Stimulated activated CD4-positive, alpha-beta T cell treated with anti-CD3 and anti-CD28 coated beads, Interleukin-4, amount 100 ng/mL, for 24 hours (primary cell): ENCODE measurements at places on chromosomes 13 and 19.

- no peak for DNase-seq
Observed at GRCh38 chr13:60467098-60467497, 70.1 kb downstream of the TDRD3 start.

GRCh38 chr19:33582914-33583313 lies 38.8 kb upstream of the CHST8 start:
- no peak for DNase-seq

DNA sequence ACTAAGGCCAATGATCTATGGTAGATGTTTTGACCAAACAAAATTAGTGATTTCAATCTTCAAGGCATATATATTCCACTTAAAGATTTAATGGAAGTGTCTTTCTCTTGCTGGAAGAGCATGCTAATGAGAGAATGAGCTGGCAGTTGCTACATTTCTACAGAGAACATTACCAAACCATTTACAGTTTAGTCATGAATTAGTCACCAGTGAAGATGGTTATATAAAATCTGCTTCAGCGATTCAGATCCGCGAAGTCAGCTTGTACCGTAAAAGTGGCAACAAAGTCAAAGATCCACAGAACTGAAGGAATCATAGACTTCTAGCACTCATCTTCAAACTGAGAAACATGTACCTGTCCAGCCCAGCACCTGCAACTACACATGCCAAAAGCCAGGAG lies 156.3 kb downstream of the SLITRK5 start:
- DNase-seq, result no peak

DNA sequence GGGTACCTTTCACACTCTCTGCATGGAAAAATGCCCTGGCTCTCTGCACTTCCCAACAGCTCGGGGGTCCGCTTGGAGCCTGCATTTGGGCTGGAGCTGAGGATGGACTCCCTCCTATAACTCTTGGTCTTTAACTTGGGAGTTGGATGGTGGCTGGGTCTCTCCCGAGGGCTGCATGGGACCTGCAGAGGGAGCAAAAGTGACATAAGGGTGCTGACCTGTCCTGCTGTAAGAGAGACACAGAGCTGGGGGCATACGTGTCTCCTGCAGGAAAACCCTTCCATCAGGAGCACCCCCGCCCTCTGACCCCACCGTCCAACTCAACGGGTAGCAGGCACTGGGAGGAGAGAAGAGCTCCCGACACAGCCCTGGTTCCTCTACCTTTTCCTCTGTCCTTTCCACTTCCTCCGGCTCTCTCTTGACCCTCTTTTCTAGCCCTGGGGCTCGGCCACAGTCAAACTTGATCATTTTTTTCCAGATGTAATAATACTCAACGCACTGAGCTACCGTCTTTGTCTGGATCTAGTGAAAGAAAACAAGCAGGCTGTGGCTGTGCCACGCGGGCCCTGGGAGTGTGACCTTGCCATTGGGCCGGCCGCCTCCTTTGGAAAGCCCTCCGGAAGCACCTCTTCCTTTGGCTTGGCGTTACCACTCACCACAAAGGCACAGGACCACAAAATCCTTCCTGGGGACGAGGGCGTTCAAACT lies 6.8 kb upstream of the NAPA start:
- DNase-seq, result no peak

DNA sequence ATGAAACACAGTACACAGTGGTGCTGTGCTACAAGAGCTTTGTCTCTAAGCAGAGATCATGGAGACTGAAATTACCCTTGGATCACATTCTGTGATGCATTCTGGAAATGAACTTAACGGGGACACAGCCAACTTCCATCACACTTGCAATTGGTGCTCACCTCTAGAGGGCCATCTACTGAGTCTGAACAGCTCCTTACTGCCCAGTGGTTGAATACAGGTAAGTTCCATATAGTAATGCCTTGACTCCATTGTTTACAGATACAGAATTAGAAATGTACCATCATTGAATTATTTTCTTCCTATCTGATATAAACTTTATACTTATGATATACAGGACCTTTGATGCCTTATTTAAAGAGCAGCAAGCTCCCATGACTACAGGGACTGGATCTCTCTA lies 686.4 kb downstream of the PCDH9 start:
- no peak for DNase-seq

GRCh38 chr19:6737873-6738786 lies 750 bp upstream of the GPR108 start:
- DNase-seq, result peak; percentile 82

GRCh38 chr13:73216381-73216831 lies 157.6 kb downstream of the KLF5 start:
- no peak for DNase-seq

DNA sequence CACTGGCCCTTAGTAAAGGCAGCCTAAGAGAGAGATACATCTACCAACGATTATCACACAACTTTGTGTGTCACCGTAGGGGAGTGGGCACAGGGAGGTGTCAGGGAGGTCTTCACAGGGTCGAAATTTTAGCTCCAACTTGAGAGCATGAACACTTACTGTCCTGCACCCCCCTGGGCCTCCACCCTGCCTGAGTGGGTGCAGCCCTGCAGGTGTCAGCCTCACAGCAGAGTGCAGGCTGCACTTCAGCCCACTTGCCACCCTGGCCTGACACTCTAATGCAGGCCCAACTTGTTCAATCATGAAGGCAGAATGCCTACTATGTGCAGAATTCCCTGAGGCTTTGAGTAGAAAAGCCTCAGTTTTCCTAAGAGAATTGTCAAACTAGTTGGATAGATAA lies 4.0 kb upstream of the SMAD9 start:
- DNase-seq, result no peak

- no peak for DNase-seq
Observed at GRCh38 chr19:32471095-32471494, 65.5 kb downstream of the DPY19L3 start.

DNA sequence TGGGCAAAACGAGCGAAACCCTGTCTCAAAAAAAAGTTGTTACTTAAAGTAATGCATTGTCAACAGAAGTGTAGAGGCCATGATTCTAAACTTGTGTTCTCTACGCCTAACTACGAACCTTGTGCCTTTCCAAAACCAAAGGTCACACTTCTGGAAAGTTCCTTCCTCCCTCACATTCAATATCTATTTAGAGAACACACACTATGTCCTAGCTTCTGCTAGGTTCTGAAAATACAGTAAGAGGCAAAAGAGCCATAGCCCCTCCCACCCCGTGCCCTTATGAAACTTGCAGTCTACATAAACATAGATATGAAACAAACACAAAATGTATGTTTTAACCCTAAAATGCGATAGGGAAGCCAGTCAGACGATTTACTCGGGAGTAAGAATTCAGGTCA lies 36.4 kb downstream of the RNF6 start:
- no peak for DNase-seq

GRCh38 chr19:4877753-4878490 lies 10.5 kb upstream of the PLIN3 start:
- DNase-seq, result no peak

DNA sequence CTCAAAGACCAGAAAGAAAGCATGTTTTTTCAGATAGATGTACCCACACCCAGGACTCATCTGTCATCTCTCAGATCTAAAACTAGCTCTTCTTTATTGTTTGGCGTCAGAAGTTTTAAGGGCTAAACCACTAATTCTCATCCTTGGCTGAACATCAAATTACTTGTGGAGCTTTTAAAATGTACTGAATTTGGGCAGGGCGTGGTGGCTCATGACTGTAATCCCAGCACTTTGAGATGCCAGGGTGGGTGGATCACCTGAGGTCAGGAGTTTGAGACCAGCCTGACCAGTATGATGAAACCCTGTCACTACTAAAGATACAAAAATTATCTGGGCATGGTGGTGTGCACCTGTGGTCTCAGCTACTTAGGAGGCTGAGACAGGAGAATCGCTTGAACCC lies 47.4 kb downstream of the RCBTB2 start:
- no peak for DNase-seq

DNA sequence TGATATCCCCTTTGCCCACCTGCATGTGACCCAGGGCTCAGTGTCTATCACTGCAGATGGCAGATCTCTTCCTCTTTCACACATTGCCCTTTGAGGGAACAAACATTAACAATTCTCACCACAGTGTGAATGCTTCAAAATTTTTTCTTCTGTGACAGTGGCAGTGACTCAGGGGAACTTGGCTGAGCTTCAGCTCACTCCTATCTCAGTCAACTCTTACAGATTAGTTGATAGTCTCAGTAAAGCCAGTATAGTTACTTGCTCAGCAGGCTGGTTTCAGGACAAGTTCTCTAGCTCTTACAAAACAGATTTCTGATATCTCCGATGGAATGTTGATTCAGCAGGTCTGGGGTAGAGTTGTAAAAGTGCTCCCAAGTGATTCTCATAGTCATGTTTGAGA lies 166.9 kb downstream of the DLEU7 start:
- no peak for DNase-seq

DNA sequence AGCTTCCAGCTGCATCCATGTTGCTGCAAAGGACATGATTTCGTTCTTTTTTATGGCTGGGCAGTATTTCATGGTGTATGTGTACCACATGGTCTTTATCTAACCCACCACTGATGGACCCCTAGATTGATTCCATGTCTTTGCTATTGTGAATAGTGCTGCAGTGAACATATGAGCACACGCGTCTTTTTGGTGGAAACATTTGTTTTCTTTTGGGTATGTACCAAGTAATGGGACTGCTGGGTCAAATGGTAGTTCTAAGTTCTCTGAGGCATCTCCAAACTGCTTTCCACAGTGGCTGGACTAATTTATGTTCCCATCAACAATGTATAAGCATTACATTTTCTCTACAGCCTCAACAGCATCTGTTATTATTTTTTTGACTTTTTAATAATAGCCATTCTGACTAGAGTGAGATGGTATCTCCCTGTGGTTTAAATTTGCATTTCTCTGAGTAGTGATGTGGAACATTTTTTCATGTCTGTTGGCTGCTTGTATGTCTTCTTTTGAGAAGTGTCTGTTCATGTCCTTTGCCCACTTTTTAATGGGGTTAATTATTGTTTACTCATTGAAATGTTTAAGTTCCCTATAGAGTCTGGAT lies 6.8 kb upstream of the UBE2L5 start:
- DNase-seq, result no peak

- DNase-seq, result no peak
Observed at GRCh38 chr13:103884101-103884723, 818.0 kb upstream of the SLC10A2 start.

DNA sequence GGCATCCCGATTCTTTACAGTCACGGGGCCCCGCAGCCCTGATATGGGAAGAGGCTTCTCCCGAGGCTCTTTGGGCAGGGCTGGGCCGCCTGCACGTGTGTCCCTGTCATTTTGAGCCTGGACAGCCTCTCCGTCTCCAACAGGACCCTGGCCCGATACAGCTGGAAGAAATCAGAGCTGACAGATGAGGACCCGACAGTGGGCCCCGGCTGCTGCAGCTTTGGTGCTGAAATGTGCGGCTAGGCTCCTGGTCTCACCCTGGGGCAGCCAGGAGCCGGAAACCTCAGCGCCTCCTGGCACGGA lies 3.2 kb downstream of the PIAS4 start:
- no peak for DNase-seq
